ENCODE measurements at places on chromosomes 7 and 10.

GRCh38 chr10:88735661-88736060 is 24.2 kb upstream of the LIPN start:
- DNase-seq, result no peak

DNA sequence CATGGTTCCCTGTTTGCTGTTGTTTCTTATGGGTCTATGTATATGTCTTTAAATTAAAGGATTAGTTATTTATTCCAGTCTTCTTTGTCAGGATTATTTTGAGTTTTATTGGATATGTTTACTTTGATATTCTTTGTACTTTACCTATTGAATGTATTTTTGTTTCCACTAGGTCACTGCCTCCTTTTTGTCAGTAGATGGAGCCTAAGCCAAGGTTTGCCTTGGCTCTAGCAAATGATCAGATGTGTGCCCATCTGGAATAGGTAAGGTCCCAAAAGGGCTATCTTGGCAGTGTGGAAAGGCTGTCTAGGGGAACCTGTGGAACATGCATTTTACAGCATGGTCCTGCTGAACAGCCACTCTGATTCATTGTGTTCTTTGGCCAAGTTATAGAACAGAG is 337.3 kb upstream of the GHITM start:
- DNase-seq, result no peak

- peak; percentile 21 for DNase-seq
Measured at GRCh38 chr10:132293201-132293812, 14.4 kb downstream of the STK32C start.

- no peak for DNase-seq
Measured at GRCh38 chr10:48760983-48761382, 76.3 kb downstream of the WDFY4 start.

DNA sequence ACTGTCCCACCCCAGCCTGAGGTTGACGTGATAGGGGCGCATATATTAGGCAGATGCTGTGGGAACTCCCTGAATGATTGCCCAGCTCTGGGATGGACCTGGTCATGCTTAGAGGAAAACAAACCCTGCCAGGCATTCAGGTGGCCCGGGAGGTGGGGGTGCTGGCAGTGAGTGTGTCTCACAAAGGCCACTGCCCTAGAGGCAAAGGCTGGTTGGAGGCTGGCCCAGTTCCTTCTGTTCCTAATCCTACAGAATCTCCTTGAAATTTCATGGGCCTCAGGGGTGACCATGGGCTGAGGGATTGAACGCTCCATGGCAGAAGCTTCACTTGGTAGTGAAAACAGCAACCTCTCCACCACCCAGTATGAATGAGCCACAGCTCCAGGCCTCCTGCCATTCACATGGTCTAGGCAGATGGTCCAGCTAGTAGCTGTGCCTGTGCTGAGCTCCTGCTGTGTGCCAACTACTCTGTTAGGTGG is 25.6 kb downstream of the ADRA2A start:
- peak; percentile 61 for DNase-seq

DNA sequence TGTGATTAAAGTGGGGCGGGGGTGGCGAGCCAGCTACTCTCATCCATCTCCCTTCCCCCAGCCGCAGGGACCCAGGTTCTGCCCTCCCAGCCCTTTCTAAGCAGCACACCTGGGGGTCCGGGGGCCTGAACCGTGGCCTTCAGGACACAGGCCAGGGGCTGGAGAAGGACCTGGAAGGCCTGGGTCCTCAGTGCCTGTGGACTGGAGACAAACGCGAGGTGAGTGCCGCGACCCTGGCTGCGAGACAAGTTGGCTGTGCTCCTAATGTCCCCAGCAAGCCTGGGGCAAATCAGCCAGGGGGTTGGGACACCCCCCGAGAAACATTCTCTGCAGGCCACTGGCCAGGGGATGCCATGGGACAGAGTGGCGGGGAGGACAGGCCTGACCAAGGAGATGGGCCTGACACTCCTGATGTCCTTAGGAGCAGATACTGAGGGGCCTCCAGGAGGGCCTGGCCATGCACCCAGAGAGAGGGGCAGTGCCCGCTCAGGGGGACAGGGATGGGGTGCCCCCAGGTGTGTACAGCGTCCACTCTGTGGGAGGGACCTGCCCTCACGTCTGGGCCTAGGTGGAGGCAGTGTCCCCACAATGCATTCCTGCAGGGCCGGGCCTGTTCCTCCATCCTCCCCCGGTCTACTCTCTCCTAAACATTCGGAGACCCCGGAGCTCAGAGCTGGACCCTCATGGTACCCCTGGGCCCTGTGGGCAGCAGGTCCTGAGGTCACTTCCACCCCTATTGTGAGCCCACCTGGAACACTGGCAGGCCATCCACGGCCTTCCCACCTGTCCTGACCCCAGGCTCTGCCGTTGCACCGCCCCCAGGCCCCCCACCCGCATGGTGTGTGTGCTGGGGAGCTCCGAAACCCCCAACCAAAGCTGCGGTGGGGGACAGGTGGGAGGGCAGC is 13.1 kb downstream of the BRAT1 start:
- DNase-seq, result no peak

DNA sequence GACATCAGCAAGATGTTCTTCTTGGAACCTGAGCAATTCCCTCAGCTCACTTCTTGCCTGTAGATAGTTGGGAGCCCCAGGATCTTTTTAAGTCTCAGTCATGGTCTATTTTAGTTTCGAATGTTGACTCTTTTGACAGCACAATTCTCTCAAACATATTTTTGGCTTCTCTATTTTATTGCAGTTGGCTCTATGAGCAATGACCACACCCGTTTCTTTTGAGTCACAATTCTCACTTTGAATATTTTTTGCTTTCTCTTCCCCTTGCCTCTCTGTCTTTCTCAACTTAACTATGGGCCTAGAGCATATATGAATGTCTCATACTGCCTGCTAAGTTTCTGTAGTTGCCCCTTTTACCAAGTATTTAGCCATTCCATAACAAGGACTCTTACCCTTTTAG is 222.8 kb downstream of the PTN start:
- no peak for DNase-seq

DNA sequence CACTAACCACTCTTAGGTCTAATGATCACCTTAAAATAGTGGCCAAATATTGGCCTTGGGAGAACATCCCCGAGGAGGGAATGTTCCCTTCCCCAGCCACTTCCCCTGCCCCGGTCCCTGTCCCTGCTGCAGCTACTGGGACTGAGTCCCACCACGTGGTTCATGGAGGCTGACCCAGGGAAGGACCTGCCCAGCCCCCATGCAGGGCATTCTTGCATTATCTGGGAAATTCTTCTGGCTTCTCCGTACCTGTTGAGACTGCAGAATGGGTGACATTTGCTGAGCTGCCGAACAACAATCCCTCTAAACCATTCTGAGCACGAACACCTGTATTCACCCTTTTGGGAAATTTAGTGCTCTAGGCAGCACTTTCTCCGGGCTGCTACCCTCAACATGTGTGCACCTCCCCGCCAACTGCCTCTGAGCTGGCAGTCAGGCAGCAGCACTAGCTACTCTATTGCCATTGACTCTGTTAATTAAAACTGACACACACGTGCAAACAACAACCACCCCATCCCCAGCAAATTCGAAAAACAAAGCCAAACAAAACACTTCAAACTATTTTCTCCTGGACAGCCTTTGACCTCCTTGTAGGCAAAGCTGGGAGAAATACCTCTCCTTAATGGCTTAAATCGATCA is 567.4 kb upstream of the MKI67 start:
- DNase-seq, result no peak

All from cerebellar nuclear complex (tissue), 1 donor.